ENCODE measurements at places on chromosomes 11 and 22.

DNA sequence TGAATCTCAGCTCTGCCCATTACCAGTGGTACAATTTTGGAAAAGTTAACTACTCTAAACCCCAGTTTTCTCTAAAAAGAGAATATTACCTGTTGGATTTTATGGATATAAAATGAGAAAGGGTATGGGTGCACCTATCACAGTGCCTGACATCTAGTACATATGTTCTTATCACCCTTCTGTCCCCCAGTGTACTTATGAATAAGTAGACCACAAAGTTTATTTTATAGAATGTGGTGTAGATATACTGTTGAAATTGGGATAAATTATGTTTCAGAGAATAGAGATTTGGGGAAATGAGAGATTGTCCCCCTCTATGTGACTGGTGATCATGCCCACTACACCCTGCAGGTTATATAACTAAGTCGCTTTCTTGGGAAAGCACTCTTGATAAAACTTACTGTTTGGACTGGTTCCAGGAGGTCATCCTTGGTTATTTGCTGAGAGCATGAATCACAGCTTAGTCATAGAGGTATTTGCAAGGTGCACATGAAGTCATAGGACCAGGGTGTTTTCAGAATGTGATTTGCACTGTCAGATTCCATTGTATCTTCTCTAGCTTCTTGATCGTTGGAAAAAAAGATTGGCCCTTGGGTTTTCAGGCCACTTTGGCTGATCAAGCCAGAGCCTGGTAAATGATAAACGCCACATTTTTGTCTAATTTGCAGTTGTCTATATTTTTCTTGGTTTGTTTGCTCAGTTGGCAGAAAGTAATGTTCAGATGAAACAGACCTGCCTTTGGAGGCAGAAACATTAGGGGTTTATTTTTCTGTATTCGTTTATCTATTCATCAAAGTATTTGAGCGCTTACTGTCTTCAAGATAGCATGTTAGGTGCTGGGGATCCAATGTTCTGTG, 21.3 kb downstream of the STX3 start:
- peak; percentile 67 for DNase-seq

DNA sequence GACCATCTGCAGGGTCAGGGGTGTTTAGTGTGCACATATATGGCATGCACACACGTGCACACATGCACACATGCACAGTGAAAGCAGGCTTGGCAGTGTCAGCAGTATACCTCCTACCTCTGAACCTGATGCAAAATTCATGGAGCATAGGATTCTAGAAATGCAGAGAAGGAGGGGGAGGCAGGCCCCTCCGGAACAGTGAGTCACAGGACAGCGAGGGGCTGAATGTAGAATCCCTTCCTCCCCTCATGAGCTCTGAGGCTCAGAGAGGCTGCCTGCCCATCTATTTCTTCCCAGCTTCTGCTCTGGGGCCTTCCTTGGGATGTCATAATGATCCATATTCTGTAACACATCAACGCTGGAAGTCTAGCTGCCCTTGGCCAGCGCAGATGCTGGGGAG, 66.7 kb upstream of the NECTIN1 start:
- DNase-seq: no peak

- no peak for DNase-seq
Measured at GRCh38 chr11:112623057-112623456, 338.2 kb upstream of the NCAM1 start.

DNA sequence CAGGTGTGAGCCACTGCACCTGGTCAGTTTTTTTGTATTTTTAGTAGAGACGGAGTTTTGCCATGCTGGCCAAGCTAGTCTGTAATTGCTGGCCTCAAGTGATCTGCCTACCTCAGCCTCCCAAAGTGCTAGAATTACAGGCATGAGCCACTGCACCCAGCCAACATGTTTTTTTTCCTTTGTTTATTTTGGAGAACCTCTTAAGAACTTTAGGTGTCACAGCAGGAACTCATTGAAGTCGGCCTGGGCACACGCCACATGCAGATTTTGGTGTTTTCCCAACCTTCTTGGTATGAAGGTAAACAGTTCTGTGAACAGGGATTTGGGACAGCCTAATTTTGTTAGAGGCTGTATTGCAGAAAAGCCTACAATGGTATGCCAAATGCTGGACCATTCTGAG, 9.4 kb downstream of the DIXDC1 start:
- DNase-seq: no peak

- DNase-seq: peak; percentile 88
Measured at GRCh38 chr11:122721964-122722266, 66.4 kb downstream of the UBASH3B start.

- DNase-seq: no peak
Measured at GRCh38 chr22:45296628-45297297, 12.0 kb downstream of the UPK3A start.

- no peak for DNase-seq
Measured at GRCh38 chr22:43529934-43530333, 118.1 kb downstream of the MPPED1 start.
